ENCODE measurements at places on chromosomes 1 and 21.

DNA sequence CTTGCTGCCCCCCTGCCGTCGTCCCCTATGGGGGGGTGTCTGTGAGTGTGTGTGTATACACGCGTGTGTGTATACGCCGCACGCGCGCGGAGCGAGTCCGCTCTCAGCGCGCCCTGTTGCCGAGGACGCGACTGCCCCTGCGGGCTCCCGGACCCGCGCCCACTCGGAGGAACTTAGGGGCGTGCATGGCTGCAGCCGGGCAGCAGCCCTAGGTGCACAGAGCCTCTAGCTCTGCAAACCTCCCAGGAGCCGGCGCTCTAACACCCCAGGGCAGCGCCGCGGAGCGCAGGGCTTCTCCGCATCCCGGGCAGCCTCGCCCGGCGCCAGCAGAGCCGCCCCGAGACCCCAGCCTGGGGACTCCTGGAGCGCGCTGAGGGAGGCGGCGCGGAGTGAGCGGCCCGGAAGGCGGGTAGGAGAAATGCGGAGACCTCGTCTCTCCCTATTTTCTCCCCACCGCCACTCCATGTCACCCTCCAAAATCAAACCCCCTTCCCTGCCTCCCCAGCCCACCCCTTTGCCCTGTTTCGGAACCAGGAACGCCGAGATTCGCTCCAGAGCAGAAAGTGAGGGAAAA lies 574 bp downstream of the ITPKB start:
- no peak for DNase-seq

GRCh38 chr1:160166166-160166868 lies 14.9 kb downstream of the ATP1A4 start:
- no peak for DNase-seq

DNA sequence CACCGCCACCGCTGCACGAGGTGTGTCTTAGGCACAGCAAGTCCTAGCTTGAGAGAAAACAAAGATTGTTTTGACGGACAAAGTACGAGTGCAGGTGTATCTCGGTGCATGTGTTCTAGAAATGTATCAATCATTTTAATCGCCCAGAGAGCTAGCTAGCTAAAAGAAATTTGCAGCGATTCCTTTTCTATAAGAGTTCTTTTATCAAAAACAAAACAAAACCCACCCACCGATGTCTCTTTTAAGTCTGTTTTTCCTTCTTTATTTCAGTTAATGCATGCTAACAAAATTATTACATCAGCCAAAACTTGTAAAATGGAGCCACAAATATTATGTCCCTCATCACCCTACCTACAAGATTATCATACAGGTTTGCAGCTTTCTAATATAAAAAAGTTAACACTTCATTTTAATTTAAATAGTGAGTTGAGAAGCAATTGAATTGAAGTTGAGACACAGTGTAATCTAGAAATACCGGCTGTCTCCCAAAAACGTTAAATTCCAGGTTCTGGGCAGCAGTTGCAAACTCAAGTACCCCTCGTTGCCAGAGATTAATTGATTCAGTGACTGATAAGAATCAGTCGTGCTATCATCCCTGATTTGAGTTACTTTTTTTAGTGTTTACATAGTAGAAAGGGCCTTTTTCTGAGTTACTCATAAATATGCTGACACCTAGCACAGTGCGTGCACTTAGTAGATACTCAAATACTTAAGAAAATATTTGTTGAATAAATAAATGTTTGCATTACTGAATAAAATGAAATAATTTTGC lies 1.5 kb upstream of the SYDE2 start:
- no peak for DNase-seq

DNA sequence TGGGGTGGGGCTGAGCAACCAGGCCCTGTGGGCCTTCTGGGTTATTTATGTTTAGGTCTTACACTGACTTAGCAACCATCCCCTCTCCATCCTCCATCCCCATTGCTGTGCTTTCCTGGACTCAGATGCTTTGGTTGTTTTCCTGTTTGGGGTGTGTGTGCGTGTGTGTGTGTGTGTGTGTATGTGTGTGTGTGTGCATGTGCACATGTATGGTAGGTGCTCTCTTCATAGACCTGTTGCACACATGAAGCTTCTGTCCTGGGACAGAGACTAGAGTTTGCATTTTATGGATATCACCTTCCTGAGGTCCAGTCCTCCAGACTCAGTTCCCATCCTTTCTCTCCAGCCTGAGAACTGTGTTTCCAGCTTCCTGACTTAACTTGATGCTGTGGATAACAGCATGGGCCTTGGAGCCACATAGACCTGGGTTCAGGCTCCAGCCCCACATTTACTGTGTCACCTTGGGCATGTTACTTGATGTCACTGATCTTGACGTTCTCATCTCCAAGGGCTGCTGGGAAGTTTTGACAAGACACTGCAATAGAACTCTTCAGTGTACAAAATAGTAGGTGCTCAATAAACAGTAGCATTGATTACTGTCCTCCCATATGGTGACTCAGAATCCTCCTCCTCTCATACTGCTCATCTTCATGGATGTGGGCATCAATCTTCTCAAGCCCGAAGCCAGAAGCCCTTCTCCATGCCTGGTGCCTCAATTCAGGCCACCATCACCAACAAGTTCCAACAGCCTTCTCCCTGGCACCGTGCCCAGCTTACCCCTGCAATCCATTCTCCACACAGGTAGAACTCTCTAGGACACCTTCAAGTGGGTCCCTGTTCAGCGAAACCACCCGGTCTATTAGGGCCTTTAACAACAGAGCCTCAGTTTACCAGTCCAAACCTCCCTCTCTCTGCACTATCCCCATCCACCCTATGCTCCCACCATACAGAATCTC lies 181.8 kb upstream of the EDN2 start:
- no peak for DNase-seq

DNA sequence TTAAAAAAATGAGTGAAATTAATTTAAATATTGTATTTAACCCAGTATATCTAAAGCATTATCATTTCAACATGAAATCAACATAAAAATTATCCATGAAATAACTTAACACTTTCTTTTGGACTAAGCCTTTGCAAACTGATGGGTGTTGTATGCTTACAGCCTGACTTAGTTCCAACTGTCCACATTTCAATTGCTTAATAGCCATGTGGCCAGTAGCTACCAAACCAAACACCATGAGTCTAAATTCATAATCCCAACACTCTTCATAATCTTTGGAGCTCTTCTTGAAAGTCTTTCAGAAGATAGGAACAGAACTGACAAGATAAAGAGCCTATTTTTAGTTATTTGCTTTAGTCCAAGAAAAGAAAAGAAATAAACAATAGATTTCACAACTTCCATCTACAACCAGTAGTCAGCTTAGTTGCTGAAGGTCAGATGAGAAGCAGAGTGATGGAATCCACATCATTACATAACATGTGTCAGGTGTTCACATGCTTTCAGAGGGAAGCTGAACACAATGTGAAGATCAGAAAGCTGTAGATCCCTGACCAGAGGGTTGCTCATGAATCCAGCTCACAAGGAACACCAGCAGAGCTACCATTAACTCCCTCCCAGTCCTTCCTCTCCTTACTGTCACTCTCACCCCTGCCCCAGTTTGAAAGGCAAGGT lies 144.0 kb upstream of the ZNF648 start:
- no peak for DNase-seq

GRCh38 chr1:161068306-161069234 lies 1.1 kb downstream of the ARHGAP30 start:
- DNase-seq: peak; percentile 71

GRCh38 chr1:119141020-119141424 lies 569 bp upstream of the WARS2 start:
- peak; percentile 49 for DNase-seq

GRCh38 chr1:219324629-219325367 lies 151.1 kb downstream of the LYPLAL1 start:
- no peak for DNase-seq

- DNase-seq: no peak
Observed at GRCh38 chr1:117654493-117655219, 48.8 kb downstream of the TENT5C start.

- no peak for DNase-seq
Observed at GRCh38 chr1:203451836-203452784, 23.5 kb upstream of the PRELP start.

- no peak for DNase-seq
Observed at GRCh38 chr1:46061146-46061545, 71.3 kb downstream of the PIK3R3 start.

GRCh38 chr1:191963781-191964455 lies 194.3 kb upstream of the RGS18 start:
- DNase-seq: no peak

GRCh38 chr1:59025201-59025600 lies 241.4 kb upstream of the JUN start:
- no peak for DNase-seq

DNA sequence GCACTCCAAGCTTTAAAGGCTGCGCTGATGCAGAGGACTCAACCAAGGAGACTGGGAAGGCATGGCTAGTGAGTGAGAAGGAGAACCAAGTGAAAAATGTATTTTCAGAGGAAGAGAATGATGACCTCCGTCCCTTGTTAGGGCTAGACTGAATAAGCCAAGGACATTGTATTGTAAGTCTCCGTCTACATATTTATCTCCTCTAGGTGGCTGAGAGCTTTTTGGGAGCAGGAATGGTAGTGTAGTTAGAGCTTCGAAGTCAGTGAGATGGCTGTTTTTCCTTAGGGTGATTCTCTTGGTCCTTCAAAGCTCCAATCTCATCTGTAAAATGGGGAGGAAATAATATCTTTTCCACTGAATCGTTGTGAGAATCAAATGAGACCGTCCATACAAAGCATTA lies 37.6 kb downstream of the ZBTB40 start:
- DNase-seq: no peak

DNA sequence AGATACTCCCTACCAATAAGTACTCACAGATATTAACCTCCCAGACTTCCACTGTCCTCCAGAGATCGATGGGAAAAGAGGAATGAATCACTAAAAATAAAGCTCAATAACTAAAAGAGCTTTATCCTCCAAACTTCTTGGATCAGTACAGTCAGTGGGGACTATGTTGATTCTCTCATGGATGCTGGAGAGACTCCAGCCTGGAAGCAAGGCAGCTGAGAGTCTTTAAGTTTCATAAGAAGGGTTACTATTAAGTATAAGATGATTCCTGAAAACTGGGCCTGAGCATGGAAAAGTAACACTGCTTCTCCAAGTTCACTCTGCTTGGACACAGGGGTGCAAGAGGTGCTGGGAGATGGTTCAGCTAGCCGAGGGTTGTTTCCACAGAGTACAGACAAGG lies 6.2 kb upstream of the DDR2 start:
- DNase-seq: no peak

DNA sequence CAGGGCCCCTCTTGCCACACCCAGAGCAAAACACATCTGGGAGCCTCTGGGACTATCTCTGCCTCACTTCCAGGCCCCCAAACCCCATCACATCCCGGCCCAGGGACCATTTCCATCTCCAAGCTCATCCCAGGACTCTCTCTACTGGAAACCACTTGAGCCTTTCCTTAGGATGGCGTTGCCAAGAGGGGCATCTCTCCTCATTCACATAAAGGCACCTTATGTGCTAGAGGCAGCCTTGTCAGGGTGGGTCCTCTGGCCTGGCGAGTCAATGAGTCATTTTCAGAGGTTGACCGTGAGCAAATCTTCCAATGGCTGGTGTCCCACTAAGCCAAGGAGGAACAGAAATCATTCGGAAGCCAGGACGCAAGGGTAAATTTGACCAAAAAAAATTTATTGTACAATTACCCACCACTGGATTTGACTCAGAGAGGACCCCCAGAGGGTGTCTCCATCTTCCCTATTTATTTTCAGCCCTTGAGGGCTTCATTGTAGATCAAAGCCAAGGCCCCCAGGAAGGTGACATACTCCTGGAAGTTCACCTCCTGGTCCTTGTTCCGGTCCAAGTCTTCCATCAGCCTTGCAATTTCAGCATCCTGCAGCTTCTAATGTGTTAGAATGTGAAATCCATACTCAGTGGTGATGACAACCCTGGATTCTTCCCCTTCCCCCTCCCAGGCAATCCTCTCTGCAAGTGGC lies 1.4 kb downstream of the S100A6 start:
- no peak for DNase-seq

DNA sequence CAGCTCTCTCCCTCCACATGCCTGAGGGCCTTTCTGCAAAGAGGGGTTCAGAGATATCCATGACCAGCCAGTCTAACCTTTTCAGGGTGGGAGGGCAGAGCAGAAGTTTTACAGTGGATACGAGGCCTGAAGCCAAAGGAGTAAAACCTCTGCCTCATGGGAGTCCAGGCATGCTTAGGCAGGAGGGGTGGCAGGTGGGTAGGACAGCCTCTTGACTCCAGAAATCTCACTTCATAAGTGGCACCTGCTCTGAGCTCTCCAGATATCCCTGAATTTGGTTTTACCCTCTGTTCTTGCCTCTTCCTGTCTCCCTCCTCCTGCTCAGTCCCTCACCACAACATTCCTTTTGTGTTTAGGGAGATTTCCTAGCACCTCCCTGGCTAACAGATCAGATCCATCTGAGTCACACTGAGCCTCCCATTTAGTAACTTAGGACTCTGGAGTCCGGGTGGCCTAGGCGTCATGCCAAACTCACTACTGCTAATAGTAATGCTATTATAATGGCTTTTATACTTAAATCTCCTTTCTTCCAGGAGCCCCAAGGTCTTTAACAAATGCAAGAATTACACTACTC lies 201.0 kb downstream of the HS2ST1 start:
- DNase-seq: no peak
